ENCODE measurements at places on chromosomes 4 and X.

GRCh38 chr4:92236877-92237276 lies 66.9 kb upstream of the GRID2 start:
- H3K36me3 ChIP-seq = no peaks in the 10 kb centered on the region
- no peaks in the 10 kb centered on the region for H3K27me3 ChIP-seq
- H3K4me1 ChIP-seq = no peaks in the 10 kb centered on the region
- DNase-seq = no peak
- H3K27ac ChIP-seq = no peak overlapping the region
- H3K4me3 ChIP-seq = no peak overlapping the region

DNA sequence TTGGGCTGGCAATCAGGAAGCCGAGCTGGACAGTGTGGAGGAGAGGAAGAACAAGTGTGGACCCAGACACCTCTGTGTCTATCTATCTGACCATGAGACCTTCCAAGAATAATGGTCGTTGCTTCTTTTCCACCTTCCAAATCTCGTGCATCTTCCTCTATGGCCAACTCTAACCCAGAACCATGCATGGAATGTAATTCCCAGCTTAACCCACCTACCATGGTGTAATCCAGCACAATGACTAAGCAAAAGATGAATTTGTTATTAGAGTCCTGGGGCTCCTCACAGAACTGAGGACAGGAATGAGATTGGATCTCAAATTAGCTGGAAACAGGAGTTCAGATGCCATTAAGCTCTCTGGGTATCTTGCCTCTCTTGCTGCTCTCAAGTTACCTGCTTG lies 17.4 kb upstream of the TMEM184C start:
- no peaks in the 10 kb centered on the region for H3K36me3 ChIP-seq
- no peaks in the 10 kb centered on the region for H3K4me1 ChIP-seq

- no peak overlapping the region for H3K4me3 ChIP-seq
- no peaks in the 10 kb centered on the region for H3K4me1 ChIP-seq
- DNase-seq = no peak
- H3K27me3 ChIP-seq = peaks cover 4% of the 10 kb centered on the region
- no peaks in the 10 kb centered on the region for H3K36me3 ChIP-seq
These were observed 8.2 kb downstream of the AREG start for GRCh38 chr4:74453037-74453635.

- H3K36me3 ChIP-seq = peaks cover 23% of the 10 kb centered on the region
- H3K27me3 ChIP-seq = no peaks in the 10 kb centered on the region
These were observed 49.8 kb downstream of the SH3KBP1 start for GRCh38 chrX:19837648-19838047.

DNA sequence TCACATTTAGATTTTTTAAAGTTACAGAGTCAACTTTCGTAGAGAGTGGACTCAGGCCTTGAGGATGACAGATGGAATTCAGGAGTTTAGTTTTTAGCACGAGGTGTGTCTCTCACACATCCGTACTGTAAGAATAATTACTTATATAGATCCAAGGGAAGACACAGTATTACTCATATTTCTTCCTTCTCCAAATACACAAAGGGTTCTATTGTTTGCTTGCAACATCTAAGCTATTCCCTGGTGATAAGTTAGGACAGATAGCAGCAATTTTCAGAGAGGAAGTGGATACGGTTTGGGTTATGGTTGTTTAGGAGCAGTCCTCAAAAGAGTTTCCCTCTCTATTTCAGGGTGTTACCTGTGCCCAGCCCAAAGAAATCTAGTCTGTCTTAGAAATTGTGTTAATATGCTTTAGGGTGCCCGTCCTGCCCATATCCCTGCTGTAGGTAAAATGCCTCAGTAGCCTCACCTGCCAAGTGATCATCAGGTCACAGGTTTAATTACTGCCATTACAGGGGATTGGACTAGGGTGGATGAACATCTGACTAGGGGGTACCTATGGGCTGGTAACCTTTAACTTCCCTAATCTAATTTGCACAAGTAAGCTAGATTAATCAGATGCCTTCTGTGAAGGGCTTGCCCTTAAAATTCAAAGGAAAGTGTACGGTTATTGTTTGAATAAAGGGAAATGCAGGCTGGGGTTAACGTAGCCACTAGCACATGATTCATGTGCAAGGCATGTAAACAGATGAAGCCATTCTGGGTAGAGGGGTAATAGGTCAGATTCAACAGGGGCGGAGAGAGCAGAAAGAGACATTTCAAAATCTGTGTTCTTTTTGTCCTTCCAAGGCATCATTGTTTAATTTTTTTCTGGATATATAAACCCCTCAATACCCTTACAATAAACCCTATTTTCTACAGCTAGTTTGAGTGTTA lies 8.7 kb upstream of the PPP3CA start:
- no peaks in the 10 kb centered on the region for H3K36me3 ChIP-seq
- H3K27me3 ChIP-seq = peaks cover 36% of the 10 kb centered on the region
- no peak for DNase-seq
- no peaks in the 10 kb centered on the region for H3K4me1 ChIP-seq
- H3K27ac ChIP-seq = no peak overlapping the region
- no peak overlapping the region for H3K4me3 ChIP-seq

DNA sequence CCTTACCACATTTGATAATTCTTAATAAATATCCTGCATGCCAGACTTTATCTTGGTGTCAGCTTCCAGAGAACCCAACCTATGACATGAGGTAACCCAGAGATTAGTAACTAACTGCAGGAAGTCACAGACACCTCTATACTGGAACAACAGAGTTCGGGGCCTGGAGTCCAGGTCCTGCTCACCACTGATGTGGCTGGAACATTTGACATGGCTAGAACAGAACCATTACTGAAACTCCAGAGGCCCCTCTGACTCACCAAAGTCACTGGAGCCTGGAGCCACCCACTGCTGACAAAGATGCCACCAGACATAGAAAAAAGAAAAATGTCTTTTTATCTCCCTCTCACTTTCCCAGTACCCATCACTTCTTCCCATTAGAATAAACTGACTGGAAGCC lies 403.7 kb downstream of the MID1IP1 start:
- H3K4me1 ChIP-seq = peaks cover 21% of the 10 kb centered on the region
- DNase-seq = no peak
- H3K36me3 ChIP-seq = no peaks in the 10 kb centered on the region
- no peak overlapping the region for H3K27ac ChIP-seq
- H3K27me3 ChIP-seq = no peaks in the 10 kb centered on the region
- H3K4me3 ChIP-seq = no peak overlapping the region

- no peak overlapping the region for H3K4me3 ChIP-seq
- peaks cover 2% of the 10 kb centered on the region for H3K4me1 ChIP-seq
- no peak overlapping the region for H3K27ac ChIP-seq
- peaks cover 25% of the 10 kb centered on the region for H3K27me3 ChIP-seq
- no peaks in the 10 kb centered on the region for H3K36me3 ChIP-seq
- DNase-seq = no peak
These were observed 43.1 kb upstream of the BCOR start for GRCh38 chrX:40140706-40141499.

DNA sequence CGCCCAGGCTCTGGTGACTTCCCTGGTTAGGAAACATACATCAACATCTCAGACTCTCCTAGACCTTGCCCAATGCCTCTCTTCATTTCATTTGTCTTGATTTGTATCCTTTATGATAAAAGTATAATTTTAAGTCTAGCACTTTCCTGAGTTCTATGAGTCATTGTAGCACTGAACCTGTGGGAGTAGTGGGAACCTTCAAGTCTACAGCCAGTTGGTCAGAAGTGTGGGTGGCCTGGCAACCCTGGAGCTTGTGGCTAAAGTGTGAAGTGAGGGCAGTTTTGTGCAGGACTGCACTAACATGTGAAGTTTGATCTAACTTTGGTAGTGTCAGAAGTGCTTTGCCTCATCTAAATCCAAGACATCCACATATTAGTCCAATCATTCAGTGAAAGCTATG lies 259.3 kb upstream of the IGFBP7 start:
- H3K4me3 ChIP-seq = no peak overlapping the region
- H3K4me1 ChIP-seq = no peaks in the 10 kb centered on the region
- DNase-seq = no peak
- no peaks in the 10 kb centered on the region for H3K36me3 ChIP-seq

DNA sequence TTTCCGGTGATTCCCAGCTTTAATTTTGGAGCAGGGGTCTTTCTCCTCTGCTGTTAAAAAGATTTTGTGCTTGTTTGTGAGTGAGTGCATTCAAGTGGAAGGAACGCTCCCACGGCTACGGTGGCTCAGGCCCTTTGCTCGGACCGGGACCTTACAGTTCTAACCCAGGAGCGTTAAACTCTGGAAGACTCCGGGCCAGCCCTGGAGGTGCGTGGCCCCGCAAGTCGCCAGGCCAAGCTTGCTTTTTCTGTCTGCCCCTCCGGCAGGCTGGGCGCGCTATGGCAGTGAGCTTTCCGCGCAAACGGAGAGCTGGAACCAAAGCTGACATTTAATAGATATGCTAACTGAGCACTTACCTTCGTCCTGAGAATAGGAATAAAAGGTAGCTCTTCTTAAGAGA lies 18.3 kb upstream of the PITX2 start:
- H3K27ac ChIP-seq = no peak overlapping the region
- peaks cover 4% of the 10 kb centered on the region for H3K36me3 ChIP-seq
- peaks cover 61% of the 10 kb centered on the region for H3K27me3 ChIP-seq
- no peaks in the 10 kb centered on the region for H3K4me1 ChIP-seq
- DNase-seq = no peak
- no peak overlapping the region for H3K4me3 ChIP-seq

DNA sequence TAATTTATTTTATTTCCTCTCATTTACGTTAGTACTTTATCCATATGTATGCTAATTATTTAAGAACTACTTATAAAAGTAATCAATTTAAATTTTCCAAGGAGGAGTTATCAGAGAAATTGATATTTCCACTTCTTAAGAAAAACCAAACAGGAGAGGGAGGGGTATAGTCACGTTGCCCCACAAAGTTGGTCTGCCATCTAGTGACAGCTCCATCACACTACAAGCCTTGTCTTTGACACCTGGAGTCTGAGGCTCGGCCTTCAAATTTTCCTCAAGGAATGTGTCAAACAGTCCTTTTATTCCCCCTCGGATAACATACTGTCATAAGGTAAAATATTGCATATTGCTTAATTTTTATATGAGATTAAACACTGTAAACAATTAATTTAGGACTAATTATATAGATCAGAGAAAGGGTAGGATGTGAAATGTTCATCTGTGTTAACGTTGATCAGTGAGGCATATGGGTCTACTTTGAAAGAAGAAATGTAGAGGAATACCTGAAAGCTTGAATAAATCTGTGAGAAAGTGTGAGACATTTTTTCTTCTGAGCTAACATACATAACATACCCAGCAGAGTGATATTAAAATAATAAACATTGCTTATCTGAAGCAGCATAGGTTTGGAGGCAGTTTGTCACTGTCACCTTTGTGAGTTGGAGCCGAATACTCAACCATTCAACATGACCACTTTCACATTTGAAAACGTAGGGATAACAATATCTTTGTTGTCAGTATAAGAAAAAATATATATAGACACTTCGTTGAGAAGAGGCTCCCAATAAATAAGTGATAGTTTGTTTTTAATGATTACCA lies 114.4 kb downstream of the GLRA3 start:
- H3K36me3 ChIP-seq = no peaks in the 10 kb centered on the region
- H3K27ac ChIP-seq = no peak overlapping the region
- DNase-seq = peak; percentile 31
- no peak overlapping the region for H3K4me3 ChIP-seq
- no peaks in the 10 kb centered on the region for H3K27me3 ChIP-seq

GRCh38 chr4:6041800-6042199 lies 23.6 kb upstream of the C4orf50 start:
- no peaks in the 10 kb centered on the region for H3K36me3 ChIP-seq
- no peaks in the 10 kb centered on the region for H3K27me3 ChIP-seq
- no peak for DNase-seq
- no peak overlapping the region for H3K4me3 ChIP-seq
